ENCODE measurements at places on chromosomes 5 and 9.
A peak's percentile ranks its signal among the peaks of the same experiment; 100 is the strongest.

- DNase-seq, result no peak
Measured at GRCh38 chr5:5584751-5585150, 162.3 kb downstream of the ICE1 start.

DNA sequence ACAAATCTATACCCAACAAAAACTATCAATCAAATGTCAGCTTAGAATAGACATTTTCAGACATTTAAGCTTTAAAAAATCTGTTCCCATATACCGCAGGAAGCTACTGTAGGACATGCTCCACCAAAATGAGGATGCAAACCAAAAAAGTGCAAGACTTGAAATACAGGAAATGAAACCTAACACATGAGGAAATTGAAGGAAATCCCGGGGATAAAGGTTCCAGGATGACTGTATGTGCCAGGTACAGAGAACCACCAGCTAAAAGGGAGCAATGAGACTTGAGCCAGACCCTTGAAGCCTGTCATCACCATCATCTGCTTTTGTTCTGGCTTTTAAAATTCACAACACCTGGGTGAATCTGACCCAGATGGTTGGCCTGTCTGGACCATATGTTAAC lies 21.4 kb downstream of the DIAPH1 start:
- no peak for DNase-seq

GRCh38 chr5:135944967-135945560 lies 9.7 kb downstream of the LECT2 start:
- DNase-seq, result peak; percentile 69

DNA sequence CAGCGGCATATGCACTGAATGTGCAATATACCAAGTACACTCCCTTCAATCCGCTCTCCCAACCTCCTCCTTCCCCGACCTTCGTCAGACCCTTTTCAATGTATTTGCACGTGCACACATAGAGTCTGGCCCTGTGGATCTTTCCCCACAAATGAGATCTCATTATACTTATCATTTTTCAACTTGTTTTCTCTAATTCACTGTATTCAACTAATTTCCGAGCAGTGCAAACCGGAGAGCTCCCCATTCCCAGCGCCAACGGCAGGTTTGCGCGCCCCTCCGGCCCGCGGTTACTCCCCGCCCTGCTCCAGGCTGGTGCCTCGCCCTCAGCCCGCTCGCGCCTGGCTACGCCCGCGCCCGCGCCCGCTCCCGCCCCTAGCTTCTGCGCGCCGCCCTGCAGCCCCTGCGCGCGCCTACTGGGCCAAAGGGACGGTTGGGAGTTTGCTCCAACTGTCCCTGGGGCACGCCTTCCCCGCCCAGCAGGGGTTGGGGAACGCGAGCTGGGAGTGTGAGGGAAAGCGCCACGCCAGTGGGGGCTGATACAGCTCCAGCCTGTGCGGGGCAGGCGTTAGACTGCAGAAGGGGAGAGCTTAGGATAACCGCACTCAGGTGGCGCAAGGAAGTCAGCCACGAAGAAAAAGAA lies 3.3 kb upstream of the CDC20B start:
- no peak for DNase-seq

- no peak for DNase-seq
Measured at GRCh38 chr5:123626051-123626450, 114.1 kb downstream of the CSNK1G3 start.

GRCh38 chr9:85168412-85168811 lies 498.9 kb downstream of the NTRK2 start:
- DNase-seq, result no peak

DNA sequence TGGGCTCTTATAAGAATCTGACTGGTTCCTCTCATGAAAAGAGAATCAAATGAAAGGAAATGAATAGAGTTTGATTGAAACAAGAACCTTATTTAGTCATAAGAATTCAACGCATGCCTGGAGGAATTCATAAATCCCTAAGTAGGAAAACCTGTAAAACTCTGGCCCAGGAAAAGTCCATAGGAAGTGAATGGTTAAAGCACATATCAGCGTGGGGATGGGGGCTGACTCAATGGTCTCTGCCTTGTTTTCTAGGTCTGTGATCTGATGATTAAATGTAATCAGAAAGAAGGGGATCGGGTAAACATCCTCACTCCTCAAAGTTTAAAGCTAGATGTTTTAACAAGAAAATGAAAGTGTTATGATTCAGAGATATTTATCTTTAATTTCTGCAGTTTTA lies 759.4 kb upstream of the C9orf72 start:
- DNase-seq, result no peak

GRCh38 chr9:88523056-88523455 lies 11.9 kb upstream of the NXNL2 start:
- DNase-seq, result no peak

DNA sequence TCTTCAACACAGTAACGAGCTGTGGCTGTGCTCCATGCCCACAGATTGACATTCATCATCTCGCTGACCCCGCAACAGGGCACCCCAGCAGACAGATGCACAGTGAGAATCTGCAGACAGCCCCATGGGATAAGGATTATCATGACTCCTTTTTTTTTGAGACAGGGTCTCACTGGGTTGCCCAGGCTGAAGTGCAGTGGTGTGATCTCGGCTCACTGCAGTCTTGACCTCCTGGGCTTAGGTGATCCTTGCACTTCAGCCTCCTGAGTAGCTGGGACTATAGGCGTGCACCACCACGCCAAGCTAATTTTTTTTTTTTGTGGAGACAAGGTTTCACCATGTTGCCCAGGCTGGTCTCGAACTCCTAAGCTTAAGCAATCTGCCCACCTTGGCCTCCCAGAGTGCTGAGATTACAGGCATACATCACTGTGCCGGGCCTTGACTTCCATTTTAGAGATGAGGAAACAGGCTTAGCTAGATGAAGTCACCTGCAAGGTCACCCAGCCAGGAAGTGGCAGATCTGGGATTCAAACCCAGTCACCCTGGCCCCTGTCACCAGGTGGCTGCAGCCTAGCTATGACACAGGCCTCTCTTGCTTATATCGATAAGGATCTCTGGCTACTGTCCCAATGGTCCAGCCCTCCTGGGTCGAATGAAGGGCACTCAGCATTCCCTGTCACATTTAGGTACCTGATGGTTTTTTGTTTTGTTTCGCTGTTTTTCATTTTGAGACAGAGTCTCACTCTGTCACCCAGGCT lies 5.1 kb downstream of the AIF1L start:
- no peak for DNase-seq

- DNase-seq, result no peak
Measured at GRCh38 chr9:13047827-13048587, 231.5 kb downstream of the MPDZ start.

DNA sequence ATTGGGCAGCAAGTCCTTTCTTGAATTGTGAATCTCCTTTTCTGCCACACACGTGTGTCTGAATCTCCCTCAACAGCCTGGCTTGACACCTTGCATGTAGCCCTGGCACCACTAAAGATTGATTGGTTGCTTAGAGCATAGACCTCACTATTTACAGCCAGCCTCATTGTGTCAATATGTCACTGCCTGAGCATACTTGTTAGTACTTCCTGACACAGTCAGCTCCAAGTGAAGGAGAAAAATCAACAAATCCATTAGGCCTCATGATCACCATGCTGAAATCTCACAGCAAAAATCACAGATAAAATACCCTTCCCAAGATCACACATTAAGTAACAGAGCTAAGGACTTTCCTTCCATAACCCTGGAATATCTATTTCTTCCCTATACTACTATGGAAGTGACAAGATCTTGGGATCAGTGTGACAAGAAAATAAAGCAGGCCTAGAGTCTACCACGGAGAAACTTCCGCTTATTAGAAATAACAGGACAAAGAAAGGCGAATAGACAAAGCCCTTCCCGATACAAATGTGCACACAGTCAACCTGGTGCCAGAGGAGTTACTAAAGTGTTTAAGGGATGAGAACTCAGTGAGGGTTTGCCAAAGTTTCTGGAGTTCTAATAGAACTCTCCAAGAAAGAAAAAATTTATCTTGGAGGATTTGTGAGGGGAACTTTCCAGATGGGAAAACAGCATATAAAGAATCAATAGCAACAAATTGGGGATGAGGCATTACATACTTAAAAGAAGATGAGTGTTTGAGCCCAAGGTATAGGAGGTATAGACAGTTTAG lies 5.6 kb upstream of the ARL15 start:
- DNase-seq, result no peak

GRCh38 chr5:96476654-96477053 lies 43.6 kb upstream of the PCSK1 start:
- DNase-seq, result no peak

DNA sequence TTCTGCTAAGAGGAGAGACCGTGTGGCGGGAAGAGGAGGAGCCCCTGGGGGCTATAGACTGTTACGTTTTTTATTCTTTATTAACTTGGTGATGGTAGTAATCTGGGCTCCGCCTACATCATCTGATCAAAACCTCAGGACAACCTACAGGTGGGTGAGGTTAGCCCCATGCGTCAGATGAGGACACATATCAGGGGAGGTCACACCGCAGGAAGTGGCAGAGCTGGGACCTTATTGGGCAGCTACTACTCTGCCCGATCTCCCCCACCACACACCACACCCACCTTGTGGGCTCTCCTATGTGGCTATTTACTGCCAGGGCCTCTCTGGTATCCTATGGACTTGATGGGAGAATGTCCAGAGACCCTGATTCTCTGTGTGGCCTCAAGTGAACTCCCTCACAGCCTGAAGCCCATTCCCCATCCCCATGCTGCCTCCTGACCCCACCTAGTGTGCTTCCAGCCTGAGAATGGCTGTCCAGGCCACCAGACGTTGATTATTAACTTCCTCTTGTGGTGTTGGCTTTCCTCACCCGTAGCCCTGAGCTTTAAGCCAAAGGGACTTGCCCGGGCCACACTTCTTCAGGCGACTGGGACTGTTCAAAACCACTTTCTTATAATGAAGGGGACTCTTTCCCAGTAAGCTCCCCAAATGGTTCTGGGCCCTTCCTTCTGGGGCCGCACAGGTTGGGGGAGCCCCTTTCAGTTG lies 8.2 kb downstream of the UNC5A start:
- no peak for DNase-seq

GRCh38 chr5:154236536-154237375 lies 46.2 kb downstream of the GALNT10 start:
- no peak for DNase-seq

- DNase-seq, result no peak
Measured at GRCh38 chr5:90632791-90633190, 74.2 kb downstream of the ADGRV1 start.

DNA sequence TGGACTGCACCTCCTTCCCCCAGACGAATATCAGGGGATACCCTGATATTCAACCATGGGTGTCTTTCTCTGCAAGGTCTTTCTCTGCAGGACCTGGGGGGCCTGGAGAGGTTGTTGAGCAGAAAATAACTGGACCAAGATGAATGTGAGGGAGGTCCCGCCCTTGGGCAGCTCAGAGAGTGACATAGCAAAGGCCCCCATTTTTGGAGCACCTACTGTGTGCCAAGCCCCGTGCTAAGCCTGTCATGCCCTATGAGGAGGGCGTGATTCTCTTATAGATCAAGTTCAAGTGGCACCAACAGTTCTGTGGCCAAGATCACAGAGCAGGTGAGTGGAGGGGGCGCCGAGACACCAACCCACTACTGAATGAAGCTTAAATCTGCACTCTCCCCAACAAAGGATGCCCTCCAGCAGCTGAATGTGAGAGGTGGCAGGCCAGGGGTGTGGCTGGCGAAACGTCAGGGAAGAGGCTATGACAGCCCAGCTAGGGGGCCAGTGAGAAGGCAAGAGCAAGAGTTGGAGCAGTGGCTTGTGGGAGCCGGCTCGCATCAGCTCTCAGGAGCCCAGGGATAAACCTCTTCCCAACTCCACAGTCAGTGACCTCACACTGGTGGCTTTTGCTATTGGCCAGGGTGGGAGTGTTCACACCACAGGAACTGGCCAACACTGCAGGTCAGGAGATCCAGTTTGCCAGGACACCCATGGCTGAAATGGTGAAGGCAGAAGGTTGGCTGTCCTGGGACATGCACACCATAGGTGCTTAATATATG lies 5.3 kb downstream of the SARDH start:
- no peak for DNase-seq

GRCh38 chr5:6989230-6989629 lies 276.0 kb downstream of the TENT4A start:
- DNase-seq, result no peak

DNA sequence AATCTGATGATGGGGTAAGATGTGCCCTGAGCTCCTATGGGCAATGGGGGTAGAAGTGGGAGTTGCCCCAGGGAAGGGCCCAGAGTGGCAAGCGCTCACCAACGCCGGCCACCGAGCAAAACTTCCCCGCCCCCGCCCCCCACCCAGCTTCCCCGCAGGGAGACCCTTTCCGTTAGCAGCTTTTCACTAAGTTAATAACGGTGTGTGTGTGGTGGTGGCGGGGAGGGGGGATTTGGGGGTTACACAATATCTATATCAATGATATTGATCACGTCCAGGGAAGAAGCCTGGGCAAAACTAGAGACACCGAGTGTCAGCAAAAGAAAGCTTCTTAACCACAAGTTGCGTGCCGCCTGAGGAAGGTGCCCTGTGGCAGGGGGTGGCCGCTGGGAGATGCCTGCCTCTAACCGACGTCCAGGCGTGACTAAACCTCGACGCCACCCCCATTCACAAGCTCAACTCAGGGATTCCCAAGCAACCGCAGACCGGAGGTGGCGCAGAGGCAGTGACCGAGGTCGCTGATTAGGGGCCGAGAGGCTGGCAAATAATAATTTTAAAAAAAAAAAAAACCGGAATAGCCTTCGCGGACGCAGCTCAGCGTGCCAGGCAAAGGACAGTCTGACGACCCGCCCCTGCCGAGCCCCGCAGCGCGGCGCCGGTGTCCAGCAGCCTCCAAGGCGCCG lies 222.6 kb downstream of the MEF2C start:
- DNase-seq, result no peak

DNA sequence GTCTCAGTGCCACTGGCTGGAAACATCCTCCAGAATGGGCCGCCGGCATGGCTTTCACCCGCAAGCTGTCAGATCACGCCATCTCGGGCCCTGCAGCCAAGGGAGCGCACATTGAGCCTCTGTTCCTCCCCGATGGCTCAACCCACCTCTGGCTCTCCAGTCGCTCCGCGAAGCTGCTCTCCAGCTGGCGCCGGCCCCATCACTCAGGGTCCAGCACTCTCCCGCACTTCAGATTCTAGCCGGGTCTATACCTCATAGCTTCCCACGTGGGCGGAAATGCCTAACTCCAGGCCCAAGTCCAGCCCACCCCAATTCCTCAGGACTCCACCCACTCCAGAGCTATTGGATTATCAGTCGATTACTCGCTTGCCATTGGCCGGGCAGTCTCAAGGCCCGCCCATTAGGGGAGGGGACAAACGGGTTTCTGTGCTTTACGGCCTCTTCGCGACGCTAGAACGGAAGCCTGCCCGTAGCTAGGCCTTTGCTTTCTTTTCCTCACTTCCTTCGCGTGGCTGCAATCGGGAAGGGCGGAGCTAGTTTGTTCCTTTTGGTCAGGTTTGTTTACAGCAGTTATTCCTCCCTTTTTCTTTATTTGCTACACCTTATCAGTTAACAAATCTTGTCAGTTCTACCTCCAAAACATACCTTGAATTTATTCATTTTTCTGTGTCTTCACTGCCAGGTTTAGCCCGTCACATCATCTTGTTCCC lies at the start of gene NOL6:
TSS of gene NOL6 (minus strand) at position 282 of the 710 bp plus-strand sequence. CDS start at position 200, 82 bp downstream.
- peak; percentile 98 for DNase-seq

- DNase-seq, result no peak
Measured at GRCh38 chr5:72895758-72896157, 60.1 kb upstream of the FCHO2 start.

DNA sequence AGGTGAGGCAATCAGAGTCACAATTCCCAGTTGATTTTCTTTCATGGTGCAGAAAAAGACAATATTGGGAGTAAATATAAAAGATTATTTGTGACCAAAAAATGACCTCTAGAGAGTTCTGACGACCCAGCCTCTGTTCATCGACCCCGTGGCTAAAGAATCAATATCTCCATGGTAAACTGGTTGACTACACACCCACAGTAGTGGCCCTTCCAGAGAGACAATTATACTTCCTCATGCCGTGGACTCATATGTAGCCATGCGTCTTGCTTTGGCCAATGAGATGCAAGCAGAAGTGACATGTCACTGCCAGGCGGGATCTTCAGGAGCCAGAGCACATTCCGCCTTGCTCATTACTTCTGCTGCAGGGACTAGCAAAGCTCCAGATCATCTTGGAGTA lies 163.3 kb upstream of the RAD23B start:
- DNase-seq, result no peak

All from AG09319 (cell line).